ENCODE measurements at places on chromosomes 1 and 21.

DNA sequence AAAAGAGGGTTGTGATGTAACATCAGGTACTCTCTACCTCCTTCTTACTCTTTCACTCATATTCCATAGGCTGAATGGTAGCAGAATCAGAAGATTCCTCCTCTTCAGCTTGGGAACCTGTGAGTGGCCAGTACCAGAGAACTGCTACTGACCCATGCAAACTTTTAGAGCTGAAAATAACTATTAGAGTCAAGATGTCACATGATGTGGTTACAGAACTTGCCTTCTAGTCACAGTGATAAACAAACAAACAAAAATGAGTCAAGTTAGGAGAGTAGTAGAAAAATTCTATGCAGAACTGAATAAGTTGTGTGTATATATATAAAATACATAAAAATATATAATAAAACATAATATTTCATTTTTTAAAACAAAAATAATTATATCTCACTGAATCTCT, 47.6 kb upstream of the RGS1 start:
- H3K27ac ChIP-seq, result no peak overlapping the region
- H3K27me3 ChIP-seq, result no peaks in the 10 kb centered on the region
- H3K4me1 ChIP-seq, result peaks cover 18% of the 10 kb centered on the region
- H3K4me3 ChIP-seq, result no peak overlapping the region
- H3K36me3 ChIP-seq, result peaks cover 2% of the 10 kb centered on the region

DNA sequence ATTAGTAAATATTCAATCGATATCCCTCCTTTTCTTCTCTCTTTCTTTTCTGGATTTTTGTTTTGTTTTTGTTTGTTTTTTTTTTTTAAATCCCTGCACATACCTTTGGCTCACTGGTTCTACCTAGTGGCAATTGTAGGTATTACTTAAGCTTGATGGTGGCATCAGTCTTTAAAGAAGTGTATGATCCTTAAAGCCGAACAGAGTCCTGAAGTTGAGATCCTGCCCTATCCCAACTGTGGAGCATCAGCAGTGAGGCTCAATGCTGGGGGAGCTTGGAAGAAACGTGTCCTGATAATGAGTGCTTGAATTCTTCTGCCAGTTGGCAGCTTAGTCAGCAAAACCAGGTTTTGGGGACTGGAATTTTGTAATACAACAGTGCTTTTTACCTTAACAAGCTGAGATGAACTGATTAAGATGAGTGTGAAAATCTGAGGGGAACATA, 60.8 kb downstream of the FASLG start:
- no peaks in the 10 kb centered on the region for H3K27me3 ChIP-seq
- DNase-seq, result no peak
- no peaks in the 10 kb centered on the region for H3K36me3 ChIP-seq
- H3K4me1 ChIP-seq, result peaks cover 38% of the 10 kb centered on the region
- H3K27ac ChIP-seq, result peak overlapping the region; percentile 70

DNA sequence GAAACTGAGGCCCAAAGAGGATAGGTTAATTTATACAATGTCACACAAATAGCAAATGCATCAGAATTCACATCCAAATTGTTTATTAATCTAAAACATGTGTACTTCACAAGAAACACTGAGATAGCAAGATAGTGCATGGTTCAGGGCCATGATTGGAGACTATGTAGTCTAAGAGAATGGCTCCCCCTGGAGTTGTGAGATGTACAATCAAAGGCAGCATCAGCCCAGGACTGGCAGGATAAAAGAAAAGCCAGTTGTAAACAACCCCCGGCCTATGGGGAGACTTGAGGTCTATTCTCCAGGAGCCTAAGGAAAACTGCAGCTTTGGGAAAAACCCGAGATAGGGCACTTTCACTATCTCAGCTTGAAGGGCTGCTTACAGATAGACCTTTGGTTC, 511.0 kb downstream of the OMA1 start:
- H3K27ac ChIP-seq, result no peak overlapping the region
- no peak for DNase-seq
- H3K4me3 ChIP-seq, result no peak overlapping the region
- H3K27me3 ChIP-seq, result peaks cover 55% of the 10 kb centered on the region
- no peaks in the 10 kb centered on the region for H3K36me3 ChIP-seq

- peaks cover 26% of the 10 kb centered on the region for H3K4me1 ChIP-seq
- H3K27ac ChIP-seq, result peak overlapping the region; percentile 99
- no peak for DNase-seq
- no peaks in the 10 kb centered on the region for H3K27me3 ChIP-seq
- H3K36me3 ChIP-seq, result peaks cover 4% of the 10 kb centered on the region
These were observed 724 bp downstream of the ST7L start for GRCh38 chr1:112618114-112618720.

DNA sequence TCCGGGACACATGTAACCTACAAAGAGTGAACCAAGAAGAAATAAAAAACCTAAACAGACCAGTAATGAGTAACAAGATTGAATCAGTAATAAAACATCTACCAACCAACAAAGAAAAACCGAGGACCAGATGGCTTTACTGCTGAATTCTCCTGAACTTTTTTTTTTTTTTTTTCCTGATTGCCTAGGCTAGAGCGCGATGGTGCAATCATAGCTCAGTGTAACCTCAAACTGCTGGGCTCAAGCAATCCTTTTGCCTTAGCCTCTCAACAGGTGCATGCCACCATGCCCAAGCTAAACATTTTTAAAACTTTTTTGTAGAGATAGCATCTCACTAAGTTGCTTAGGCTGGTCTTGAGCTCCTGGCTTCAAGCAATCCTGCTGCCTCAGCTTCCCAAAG, 11.2 kb upstream of the FGGY start:
- peaks cover 2% of the 10 kb centered on the region for H3K4me1 ChIP-seq
- no peak overlapping the region for H3K27ac ChIP-seq
- DNase-seq, result no peak
- peaks cover 2% of the 10 kb centered on the region for H3K36me3 ChIP-seq
- peaks cover 21% of the 10 kb centered on the region for H3K27me3 ChIP-seq
- no peak overlapping the region for H3K4me3 ChIP-seq

DNA sequence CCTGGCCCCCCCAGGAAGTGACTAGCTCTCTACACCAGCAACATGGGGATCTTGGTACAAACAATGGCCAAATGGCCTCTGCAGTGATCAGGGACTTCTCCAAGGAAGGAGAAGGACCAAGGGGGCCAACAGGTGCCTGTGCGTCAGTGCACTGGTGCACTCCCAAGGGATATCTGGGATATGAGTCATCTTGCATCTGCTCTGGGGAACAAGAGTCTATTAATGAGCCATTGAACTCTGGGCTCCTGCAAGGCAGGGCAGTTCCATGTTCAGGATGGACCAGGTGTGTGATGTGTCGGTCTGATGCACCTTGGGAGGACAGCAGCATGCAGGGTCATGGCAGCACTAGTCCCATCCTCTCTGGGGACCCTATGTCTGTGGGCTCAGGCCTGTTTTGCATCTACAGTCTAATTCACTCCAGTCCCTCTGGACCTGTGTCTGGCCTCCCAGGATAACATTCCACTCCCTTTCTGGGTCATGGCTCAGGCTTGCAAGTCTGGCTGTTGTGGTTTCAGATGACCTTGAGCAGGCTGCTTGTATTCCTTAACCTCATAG, 125.3 kb downstream of the TRABD2B start:
- DNase-seq, result no peak
- peaks cover 3% of the 10 kb centered on the region for H3K36me3 ChIP-seq
- peaks cover 3% of the 10 kb centered on the region for H3K4me1 ChIP-seq
- H3K4me3 ChIP-seq, result no peak overlapping the region
- H3K27me3 ChIP-seq, result peaks cover 50% of the 10 kb centered on the region

DNA sequence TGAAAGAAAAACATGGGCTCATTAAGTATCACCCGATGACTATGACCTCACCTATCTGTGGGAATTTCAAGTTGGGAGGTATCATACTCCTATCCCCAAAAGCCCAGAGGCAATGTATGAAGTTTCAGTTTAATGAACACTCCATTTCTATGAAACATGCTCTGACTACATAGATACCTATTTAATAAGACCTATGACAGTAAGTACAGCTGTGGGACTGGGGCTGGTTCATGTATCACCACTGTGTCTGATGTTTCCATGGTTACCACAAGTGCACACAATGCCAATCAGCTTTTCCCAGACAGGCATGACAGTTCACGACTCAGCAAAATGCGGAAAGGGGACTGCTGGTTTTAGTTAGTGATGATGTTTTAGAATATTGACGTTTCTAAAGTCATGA, 167.7 kb downstream of the SIPA1L2 start:
- no peaks in the 10 kb centered on the region for H3K4me1 ChIP-seq
- H3K27ac ChIP-seq, result no peak overlapping the region
- no peaks in the 10 kb centered on the region for H3K27me3 ChIP-seq
- peaks cover 2% of the 10 kb centered on the region for H3K36me3 ChIP-seq
- no peak for DNase-seq
- no peak overlapping the region for H3K4me3 ChIP-seq

DNA sequence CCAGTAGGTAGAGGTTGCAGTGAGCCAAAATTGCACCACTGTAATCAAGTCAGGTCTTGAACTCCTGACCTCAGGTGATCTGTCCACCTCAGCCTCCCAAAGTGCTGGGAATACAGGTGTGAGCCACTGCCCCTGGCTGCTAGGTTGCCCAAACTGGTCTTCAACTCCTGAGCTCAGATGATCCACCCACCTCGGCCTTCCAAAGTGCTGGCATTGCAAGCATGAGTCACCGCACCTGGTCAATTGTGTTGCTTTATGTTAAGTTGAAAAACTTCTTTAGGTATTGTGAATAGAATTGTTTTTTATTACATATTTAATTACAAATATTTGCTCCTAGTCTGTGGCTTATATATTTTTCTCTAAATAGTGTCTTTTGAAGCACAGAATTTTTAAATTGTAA, 80.5 kb downstream of the PRKAB2 start:
- peaks cover 3% of the 10 kb centered on the region for H3K4me1 ChIP-seq
- H3K4me3 ChIP-seq, result no peak overlapping the region
- no peaks in the 10 kb centered on the region for H3K36me3 ChIP-seq
- DNase-seq, result no peak
- peaks cover 57% of the 10 kb centered on the region for H3K27me3 ChIP-seq

DNA sequence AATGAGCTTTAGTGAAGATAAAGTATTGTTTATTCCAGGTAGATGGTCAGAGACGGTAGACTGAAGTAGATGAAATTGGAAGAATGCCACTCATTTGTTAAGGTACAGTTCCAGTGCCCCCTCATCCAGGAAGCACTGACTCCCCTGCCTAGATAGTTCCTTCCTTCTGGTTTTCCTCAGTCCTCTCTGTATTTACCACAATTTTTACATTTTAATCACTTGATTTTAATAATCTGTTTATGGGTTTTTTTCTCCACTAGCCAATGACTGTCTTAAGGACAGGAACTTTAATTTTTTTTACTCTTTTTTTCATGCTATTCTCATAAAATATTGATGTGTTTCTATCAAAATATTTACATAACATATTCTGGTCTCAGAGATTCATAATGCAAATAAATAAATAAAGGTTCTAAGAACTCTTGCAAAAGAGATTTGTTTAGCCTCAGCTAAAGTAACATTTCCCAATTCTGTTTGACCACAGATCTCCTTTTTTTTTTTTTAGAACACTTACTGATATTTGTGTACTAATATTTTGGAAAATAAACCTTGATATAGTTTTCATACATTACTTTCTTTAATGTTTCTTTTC, 651.6 kb downstream of the PLPP3 start:
- no peak overlapping the region for H3K27ac ChIP-seq
- H3K36me3 ChIP-seq, result no peaks in the 10 kb centered on the region
- DNase-seq, result no peak
- peaks cover 7% of the 10 kb centered on the region for H3K27me3 ChIP-seq
- no peaks in the 10 kb centered on the region for H3K4me1 ChIP-seq

DNA sequence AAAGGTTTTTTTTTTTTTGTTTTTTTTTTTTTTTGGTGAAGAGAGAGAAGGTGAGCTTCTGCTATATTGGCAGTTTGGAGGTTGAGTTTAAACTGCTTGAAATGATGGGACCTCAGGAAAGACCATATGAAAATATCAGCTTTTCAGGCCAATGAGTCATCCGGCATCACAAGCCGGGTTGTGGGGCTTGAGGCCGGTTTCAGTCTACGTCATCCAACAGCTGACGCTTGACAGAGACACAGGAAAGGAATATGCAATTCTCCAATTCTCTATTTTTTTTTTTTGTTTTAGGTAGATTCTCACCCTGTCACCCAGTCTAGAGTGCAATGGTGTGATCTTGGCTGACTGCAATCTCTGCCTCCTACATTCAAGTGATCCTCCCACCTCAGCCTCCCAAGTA, 52.4 kb downstream of the KCNJ6 start:
- no peak for DNase-seq
- H3K4me3 ChIP-seq, result no peak overlapping the region
- H3K4me1 ChIP-seq, result no peaks in the 10 kb centered on the region
- no peak overlapping the region for H3K27ac ChIP-seq
- H3K36me3 ChIP-seq, result no peaks in the 10 kb centered on the region
- H3K27me3 ChIP-seq, result peaks cover 33% of the 10 kb centered on the region

- H3K4me3 ChIP-seq, result peak overlapping the region; percentile 49
- peak; percentile 49 for DNase-seq
- H3K27ac ChIP-seq, result no peak overlapping the region
- H3K4me1 ChIP-seq, result peaks cover 8% of the 10 kb centered on the region
These were observed 30.6 kb upstream of the LCE5A start for GRCh38 chr1:152479792-152480595.

GRCh38 chr1:242546849-242547729, 22.6 kb upstream of the PLD5 start:
- H3K27me3 ChIP-seq, result peaks cover 6% of the 10 kb centered on the region
- no peak overlapping the region for H3K27ac ChIP-seq
- no peak for DNase-seq
- H3K36me3 ChIP-seq, result no peaks in the 10 kb centered on the region
- H3K4me1 ChIP-seq, result no peaks in the 10 kb centered on the region
- H3K4me3 ChIP-seq, result no peak overlapping the region

- peaks cover 2% of the 10 kb centered on the region for H3K4me1 ChIP-seq
- no peaks in the 10 kb centered on the region for H3K36me3 ChIP-seq
- H3K4me3 ChIP-seq, result no peak overlapping the region
- no peak for DNase-seq
- H3K27ac ChIP-seq, result no peak overlapping the region
These were observed 52.5 kb downstream of the SH3BGR start for GRCh38 chr21:39504230-39504629.

Data from T-helper 17 cell (primary cell).